Glomerular endothelial cell (primary cell): ENCODE measurements at places on chromosomes 7 and 10.
A peak's percentile ranks its signal among the peaks of the same experiment; 100 is the strongest.

DNA sequence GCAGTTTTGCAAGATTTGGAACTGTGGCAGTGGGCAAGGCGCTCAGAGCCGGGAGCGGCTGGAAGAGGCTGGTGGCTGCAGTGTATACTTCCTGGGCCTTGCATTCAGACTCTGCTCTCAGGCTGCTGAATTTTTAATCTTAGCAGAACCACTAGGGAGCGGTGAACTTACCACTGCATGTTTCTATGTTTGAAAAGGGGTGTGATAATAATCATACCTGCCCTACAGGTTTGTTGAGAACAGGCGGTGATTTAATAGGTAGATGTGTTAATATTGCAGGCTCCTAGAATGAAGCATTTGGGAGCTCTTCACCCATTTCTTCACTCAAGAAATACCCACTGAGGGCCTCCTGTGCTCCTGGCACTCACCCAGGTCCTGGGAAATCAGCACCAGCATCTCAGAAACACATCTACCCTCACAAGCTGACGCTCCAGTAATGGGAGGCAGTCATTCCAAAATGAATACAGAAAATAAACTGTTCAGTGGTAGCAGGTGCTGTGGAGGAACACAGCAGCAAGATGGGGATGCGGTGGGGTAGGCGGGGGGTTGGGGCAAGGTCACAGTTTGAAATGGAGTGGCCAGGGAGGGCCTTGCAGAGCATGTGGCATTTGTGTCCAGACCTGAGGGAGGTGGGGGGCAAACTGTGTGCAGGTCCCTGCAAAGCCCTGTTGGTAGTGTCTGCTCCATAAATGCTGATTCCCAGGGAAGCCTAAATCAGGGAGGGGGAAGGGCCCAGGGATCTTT is 41.0 kb downstream of the VWA2 start:
- DNase-seq: no peak

GRCh38 chr10:21593986-21594385 is 60.0 kb downstream of the MLLT10 start:
- DNase-seq: no peak

- no peak for DNase-seq
Observed at GRCh38 chr10:93917821-93918220, 24.0 kb downstream of the SLC35G1 start.

DNA sequence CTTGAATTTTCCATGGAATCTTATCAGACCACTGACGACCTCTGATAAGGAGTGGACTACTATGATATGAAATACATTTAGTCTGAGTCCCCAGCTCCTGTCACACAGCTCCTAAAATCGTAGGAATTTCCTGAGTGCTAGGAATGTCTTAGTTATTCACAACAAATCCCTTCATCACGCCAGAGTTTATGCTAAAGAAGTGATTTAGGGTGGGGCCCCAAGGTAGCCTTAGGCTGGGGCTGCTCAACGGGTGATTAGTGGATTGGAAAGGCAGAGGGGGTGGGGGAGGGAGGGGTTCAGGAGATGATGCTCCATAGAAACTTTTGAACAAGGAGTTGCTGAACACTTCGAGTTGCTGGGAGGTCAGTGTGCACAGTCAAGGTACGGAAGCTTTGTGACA is 7.0 kb upstream of the TET1 start:
- no peak for DNase-seq

- DNase-seq: no peak
Observed at GRCh38 chr7:33261585-33261984, 132.2 kb downstream of the BBS9 start.

GRCh38 chr7:14924398-14924797 is 21.8 kb upstream of the DGKB start:
- no peak for DNase-seq

GRCh38 chr7:5117095-5117970 is 71.7 kb downstream of the RBAK start:
- DNase-seq: no peak

GRCh38 chr7:71801976-71802375 is 610.2 kb downstream of the CALN1 start:
- no peak for DNase-seq

DNA sequence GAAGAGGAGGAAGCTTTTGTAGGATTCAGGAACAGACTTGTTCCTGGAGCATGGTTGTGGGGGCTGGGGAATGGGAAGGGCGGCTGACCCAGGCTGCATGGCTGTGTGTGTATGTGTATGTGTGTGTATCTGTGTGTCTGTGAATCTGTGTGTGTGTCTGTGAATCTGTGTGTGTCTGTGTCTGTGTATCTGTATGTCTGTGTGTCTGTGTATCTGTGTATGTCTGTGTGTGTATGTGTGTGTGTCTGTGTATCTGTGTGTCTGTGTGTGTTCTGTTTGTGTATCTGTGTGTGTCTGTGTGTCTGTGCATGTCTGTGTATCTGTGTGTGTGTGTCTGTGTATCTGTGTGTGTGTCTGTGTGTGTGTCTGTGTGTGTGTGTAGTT is 6.6 kb upstream of the STX1A start:
- no peak for DNase-seq

- no peak for DNase-seq
Observed at GRCh38 chr10:75431180-75432111, at the start of gene LRMDA. TSS of gene LRMDA (plus strand) at chr10:75431624.

- no peak for DNase-seq
Observed at GRCh38 chr10:75062506-75063299, 48.8 kb upstream of the SAMD8 start.

- DNase-seq: no peak
Observed at GRCh38 chr7:39016609-39017008, 38.9 kb downstream of the POU6F2 start.

GRCh38 chr10:67609996-67610793 is 85.8 kb downstream of the CTNNA3 start:
- DNase-seq: no peak

- no peak for DNase-seq
Observed at GRCh38 chr7:46619723-46620310, 698.7 kb upstream of the IGFBP3 start.

DNA sequence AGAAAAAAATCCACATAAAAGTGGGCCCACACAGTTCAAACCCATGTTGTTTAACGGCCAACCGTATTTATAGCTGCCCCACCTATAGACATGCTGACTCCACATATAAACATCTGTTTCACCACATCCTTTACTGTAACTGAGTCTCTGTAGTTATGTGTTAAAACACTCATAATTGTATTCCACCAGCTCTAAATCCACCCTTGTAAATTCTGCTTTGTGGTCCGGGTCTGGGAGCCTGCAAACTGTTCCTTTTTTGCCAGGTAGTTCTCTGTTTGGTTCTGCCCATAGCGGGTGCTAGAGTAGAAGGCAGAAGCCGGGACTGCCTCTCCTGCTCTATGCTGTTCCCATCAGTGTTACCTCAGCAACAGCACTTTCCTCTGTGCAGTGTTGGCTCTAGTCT is 20.2 kb upstream of the FHIP2A start:
- no peak for DNase-seq

DNA sequence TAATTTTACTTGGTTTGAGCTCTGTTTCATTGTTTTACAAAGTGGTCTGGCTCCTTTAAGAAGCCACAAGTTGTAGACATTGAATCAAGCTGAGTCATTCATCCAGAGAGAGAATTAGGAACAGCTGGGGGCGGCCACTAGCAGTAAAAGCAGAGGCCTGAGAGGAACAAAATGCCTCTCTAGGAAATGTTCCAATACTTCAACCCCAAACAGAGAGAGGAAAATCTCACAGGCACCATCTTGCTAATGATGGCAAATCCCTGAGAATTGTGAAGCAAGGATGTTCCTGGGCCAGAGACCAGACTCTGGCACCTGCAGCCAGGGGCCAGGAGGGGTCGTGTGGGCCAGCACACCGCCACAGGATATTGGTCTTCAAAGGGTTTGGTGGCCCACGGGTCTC is 26.5 kb upstream of the TRIL start:
- no peak for DNase-seq

GRCh38 chr7:107593025-107593410 is 13.0 kb downstream of the BCAP29 start:
- no peak for DNase-seq

GRCh38 chr7:70935854-70936253 is 196.1 kb upstream of the GALNT17 start:
- DNase-seq: no peak

DNA sequence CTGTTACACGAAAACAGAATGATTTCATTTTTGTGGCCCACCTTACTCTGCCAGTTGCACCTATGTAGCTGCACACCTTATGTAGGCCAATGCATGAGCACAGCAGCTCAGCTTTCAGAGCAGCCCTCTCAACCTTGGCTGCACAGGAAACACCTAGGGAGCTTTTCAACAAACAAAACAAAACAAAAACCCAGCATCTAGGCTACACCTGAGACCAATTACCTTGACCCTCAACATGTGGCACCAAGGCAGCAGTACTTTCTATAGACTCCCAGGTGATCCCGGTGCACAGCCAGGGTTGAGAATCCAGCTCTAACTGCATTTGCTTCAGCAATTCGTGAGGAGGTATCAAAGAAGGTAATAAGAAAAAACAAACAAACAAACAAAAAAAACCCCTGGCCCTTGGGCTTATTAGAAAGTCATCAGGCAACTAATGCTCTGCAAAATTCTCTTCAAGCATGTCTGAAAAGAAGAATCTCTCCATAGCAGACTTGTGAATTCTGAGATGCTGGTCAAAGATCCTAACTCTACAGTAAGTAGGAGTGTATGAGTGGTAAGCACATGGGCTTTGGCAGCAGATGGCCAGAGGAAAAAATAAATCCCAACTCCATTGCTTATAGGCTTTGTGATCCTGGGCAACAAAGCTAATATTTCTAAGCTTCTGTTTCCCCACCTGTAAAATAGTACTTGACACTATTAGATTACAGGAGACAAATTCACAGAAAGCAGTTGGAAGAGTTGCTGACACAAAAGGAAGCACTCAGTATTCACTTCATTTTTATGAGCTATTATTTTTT is 113.4 kb upstream of the NOBOX start:
- no peak for DNase-seq

- no peak for DNase-seq
Observed at GRCh38 chr10:7038416-7038815, 372.4 kb downstream of the SFMBT2 start.

- no peak for DNase-seq
Observed at GRCh38 chr10:69629519-69629896, 539 bp upstream of the FAM241B start.

GRCh38 chr10:35043796-35044344 is 46.3 kb downstream of the CUL2 start:
- DNase-seq: no peak

DNA sequence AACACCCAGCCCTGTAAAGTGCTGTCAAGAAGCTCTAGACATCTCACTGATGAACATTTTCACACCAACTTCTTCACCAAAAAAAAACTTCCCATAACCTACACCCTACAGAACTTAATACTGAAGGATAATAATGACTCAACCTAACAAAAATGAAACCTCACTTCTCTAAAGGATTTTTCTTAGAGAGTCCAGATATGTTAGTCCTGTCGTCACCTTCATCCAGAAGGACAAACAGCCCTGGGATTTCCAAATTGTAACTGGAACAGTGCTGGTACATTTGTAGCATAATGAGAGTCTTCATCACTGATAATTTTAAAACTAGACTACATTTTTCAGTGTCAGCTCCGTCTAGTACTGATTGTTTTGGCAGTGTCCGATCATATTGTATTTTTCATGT is 528.6 kb upstream of the CELF2 start:
- no peak for DNase-seq

DNA sequence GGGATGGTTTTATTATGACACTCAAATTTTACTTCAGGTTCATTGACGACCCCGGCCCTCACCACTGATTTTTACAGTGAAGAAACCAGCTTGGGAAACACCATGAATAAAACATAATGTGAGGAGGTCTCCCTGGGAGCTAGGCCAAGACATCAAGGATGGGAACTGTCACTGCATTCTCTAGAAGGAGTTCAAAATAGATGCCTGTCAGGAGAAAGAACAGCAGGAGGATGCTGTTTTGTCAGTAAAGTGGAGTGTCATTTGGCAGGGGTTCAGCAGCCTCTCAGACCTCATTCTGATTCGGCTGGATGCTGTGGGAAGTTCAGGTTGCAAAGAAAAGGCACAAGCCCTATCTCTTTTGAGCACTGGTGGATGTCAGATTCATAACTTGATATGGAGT is 360.3 kb upstream of the C7orf33 start:
- DNase-seq: no peak

DNA sequence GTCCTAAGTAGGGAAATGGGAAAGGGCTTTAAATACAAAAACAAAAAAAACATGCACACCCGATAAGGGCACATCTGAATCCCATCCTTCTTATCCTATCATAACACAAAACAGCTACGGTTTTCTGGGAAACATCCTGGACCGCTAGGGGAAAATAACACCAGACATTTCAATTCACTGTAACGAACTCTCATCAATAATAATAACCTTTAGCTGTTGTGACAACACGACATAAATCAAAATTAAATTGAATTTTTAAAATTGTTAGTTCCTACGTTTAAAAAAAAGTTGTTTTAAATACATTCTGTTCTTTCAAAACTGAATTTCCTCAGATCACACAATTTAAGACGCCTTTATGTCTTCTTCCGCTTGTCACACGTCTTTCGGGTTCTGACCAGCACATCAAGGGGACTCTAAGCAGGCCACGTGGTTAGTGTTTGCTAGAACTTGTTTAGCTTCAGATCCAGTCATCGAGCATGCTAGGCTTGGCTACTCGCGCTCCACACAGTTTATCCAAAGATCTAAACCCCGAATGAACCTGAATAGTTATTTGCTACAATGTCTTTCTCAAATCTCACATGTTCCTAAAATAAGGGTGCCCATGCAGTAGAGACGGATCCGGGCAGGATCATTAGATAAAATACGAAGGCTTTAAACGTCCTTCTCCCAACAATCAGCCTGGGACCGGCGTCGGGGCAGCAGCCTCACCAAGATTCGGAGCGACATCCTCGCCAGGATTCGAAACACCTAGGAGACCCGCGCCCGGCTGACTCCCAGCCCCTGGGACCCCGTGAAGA is 839 bp downstream of the IKZF5 start:
- DNase-seq: peak; percentile 23

DNA sequence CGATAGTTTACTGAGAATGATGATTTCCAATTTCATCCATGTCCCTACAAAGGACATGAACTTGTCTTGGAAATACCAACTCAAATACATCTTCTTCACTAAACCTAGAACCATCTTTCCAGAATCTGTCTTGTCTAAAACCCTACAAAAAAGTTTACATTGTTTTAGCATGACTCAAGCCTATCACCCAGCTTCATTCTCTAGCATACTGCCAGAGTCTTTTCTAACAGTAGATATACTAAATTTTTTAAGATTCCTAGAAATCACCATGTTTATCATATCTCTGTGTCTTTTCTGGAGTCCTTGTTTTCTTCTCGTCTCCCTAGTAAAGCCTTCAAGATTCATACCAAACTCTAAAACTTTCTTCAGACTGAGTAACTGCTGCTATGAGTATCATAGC is 129.7 kb downstream of the SEMA3E start:
- no peak for DNase-seq

GRCh38 chr7:67021260-67021659 is 24.6 kb downstream of the TYW1 start:
- DNase-seq: no peak

- no peak for DNase-seq
Observed at GRCh38 chr7:100675581-100676350, 2.2 kb downstream of the GNB2 start.

GRCh38 chr7:29135846-29136245 is 10.5 kb downstream of the CPVL start:
- no peak for DNase-seq

- DNase-seq: no peak
Observed at GRCh38 chr7:93836116-93836515, 54.4 kb downstream of the TFPI2 start.
